T-helper 22 cell (primary cell): ENCODE measurements at places on chromosomes 1 and 21.

DNA sequence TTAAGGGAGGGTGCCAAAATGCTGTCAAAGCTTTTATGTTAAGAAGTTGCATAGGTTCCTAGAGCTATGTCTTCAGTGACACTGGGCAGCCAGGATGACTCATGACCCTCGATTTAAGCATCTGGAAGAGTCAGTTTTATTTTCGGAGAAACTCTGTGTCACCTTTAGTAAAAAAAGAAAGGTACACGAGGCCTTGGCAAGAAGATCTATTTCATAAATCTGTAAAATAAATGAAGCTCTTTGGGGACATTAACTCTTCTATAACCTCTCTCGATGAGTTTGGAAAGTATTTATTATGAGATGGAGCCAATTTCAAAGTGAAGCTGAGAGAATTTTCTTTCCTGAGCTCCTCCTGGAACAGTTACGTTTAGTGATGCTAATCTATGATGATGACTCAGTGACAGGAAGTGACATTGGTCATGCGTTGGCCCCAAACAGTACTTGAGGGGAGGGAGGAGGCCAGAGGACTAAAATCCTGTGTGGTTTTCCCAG, 156.5 kb downstream of the HLX start:
- DNase-seq, result no peak

- DNase-seq, result no peak
Measured at GRCh38 chr1:166675213-166675612, 164.1 kb upstream of the POGK start.

GRCh38 chr1:97806326-97806725, 114.5 kb downstream of the DPYD start:
- DNase-seq, result no peak

GRCh38 chr1:199463521-199464127, 563.9 kb upstream of the NR5A2 start:
- DNase-seq, result no peak

DNA sequence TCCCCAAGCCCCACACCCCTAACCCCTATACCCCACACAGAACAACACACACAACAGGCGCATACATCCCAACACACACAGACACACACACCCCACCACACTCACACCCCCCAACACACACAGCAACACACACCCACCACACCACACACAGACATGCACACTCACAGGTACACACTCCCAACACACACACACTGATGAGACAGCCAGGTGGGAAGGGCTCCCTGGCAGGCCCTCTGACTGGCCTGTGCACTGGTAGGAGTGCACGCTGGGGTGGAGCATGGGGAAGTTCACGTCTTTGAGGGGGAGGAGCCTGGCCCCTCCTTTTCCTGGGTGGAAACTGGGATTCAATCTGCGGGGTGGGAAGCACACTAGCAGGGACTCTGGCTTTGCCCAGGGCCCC, 116.7 kb downstream of the RHOU start:
- DNase-seq, result no peak

- no peak for DNase-seq
Measured at GRCh38 chr1:172108161-172108893, 267.0 kb downstream of the DNM3 start.

GRCh38 chr1:177748080-177748801, 221.6 kb downstream of the SEC16B start:
- no peak for DNase-seq

DNA sequence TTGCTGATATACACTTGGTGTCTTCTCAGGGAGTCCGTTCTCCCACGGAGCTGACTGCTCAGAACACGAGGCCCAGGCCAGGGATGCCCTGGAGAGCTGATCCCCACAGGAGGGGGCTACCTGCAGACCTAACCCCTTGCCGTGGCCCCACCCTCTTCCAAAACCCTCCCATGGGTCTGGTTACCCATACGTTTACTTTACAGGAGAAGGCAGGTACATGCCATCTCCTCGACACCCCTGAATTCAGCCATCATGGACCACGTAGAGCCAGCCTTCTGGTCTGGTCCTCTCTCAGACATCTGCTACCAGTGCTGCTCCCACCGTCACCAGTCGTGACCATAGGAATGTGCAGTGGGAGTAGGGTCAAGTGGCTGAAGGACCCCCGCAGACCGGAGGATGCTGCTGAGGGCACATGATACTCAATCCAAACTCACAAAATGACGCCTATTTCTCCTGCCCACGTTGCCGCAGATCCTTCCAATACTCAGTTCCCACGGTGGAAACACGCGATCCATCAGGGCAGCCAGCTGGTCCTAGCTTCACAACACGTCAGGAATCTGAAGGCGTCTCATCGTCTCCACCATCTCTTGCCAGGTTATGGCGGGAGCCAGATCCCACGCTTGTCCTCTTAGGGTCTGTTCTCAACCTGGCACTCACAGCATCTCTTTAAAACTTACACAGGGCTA, 26.7 kb downstream of the PGBD5 start:
- no peak for DNase-seq

DNA sequence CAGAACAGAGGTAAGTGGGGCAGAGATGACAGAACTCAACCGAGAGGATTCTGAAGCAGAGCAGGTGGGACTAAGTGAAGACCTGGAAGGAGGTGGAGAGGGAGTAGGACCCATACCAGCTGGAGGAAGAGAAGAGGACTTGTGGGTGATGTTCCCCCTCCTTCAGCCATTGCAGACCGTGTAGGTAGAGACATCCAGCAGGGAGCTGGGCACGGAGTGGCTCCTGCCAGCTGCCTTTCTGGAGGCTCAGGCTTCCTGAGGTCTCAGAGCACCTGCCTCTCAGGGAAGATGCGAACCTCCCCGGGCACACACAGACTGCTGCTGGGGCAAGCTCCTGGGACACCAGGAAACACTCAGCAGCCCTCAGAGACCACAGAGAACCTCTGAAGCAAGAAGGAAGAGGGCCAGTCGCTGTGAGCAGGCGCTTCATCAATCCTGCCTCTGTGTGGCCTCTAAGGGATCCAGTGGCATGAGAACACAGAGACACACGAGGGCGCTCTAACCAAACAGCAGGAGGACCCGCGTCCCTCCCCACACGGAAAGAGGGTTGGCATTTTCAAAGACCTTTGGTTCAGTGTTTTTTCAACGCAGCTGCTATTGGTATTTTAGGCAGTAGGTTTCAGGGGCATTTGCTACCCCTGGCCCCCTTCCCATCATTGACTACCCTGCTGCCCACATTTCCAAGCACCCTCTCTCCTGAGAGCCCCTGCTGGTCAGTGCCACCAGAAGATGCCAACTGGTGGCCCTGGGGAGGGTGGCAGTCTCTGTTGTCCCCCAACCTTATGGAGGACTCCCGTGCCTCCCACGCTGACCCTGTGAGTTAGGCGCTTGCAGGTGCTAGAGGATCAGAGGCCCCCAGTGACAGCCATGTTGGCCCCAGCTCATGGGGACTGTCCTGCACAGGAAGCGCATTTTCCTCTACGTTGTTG, 89.6 kb upstream of the EDN2 start:
- DNase-seq, result peak; percentile 33

DNA sequence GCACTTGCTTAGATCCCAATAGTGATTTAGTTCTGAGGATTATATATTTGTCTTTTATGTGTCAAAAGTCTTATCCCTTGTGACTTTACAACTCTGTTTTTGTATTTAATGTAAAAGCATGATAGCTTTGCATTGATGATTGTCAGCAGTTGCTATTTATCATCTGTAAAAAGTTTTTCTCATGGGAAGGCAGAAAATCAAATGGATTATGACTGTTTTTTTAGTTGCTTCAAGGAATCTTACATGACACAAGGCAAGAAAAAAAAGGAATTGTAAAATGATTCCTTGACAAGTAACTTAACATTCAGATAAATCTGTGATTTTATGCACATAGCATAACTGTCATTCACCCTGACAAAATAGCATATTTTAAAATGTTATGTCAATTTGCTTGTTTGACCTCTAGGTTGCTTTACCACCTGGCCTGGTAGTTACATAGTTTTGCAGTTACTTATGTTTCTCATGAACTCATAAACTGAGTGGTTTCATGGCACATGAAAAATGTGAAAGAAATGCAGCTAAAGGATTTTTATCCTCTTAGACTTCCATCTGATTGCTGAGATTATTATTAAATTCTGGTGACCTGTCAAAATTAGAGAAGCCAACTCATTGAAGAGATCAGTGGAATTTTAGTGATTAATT, 622.6 kb downstream of the ADGRL2 start:
- DNase-seq, result no peak

DNA sequence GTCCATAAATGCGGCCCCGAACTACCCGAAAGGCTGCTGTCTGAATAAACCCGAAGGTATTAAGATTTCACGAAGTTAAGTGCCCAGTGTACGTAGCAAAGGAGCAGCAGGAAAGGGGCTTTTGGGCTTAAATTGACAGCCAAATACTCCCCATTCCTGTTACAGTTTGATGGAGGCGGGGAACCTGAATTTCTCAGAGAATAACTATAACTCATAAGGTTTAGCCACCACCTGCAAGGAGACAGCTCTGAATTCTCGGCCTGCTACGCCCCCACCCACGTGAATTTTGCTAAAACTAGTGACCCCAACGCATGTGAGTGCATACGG, 5.2 kb downstream of the GFI1 start:
- DNase-seq, result no peak

GRCh38 chr1:13623021-13623637, 39.5 kb downstream of the PDPN start:
- no peak for DNase-seq

DNA sequence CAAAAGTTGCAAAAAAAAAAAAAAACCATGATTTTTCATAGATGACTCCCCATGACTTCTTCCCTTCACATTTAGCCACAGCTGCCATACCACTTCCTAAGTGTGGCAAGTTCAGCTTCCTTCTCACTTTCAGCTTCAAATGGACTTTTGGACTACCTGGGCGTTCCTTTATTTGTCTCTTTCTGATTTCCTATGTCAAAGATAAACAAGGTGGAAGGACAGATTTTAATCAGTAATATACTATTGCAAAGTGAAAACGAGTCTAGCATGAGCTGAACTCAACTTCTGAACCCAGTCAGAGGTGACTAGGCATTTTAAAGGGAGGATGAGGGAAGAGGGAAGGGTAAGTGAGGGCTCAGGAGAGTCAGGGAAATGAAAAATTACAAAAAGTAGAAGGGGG, 14.4 kb upstream of the SCCPDH start:
- no peak for DNase-seq

GRCh38 chr1:14265495-14265894, 333.0 kb upstream of the KAZN start:
- DNase-seq, result no peak

DNA sequence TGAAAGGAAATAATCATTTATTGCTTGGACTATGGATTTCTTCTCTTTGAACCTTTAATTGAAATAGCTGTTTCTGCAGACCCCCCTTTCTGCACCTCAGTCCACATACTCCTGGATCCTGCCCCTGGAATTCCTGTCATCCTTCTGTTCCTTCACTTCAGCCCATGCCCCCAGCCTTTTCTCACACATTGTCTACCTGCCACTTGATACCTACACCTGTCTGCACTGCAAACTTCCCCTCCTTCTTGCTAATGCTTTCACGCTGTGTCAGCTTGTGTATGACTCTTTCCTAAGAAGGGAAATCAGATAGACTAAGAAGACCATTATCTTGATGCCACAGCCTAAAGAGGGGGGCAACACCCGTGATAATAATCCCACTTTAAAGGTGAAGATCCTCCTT, 80.3 kb upstream of the EXO1 start:
- no peak for DNase-seq
